CD4-positive, alpha-beta memory T cell (primary cell): ENCODE measurements at places on chromosomes 2 and 18.

DNA sequence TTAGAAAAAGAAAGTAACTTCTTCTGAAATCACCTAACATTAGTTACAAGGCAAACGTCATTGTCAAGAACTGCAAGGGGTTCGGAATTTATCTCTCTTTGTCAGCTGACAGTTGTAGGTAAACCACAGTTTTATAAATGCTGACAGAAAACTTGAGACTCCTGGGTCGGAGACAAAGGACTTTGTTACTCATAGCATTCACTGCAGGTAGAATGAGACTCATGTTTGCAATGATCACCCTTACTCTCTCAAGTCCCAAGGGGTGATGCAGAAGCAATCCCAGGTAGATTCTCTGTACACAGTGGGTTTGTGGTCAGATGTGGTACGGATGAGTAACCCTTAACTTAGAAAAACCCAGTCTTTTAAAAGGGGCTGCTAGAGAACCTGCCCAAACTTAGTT lies 757.8 kb downstream of the TRIB2 start:
- no peak for DNase-seq

DNA sequence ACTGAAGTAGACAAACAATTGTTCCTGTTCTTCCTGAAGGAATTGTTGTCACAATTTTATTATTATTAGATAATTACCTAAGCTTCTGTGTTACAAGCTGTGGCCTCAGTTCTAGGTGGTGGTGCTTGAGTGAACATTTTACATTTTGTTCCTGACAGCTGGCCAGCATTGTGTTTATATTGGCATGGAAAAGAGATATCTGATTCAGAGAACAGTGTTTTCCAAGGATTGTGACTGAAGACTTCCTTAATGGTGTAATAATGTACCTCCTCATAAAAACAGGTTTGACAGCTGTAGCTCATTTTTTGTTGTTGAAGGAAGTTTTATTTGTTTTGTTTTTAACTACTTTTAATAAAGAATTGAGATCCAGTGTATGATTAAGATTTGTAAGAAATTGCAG lies 95.2 kb downstream of the EPB41L5 start:
- no peak for DNase-seq

- no peak for DNase-seq
Observed at GRCh38 chr2:109468893-109469292, 144.9 kb downstream of the SEPTIN10 start.

GRCh38 chr18:51668607-51669006 lies 471.1 kb upstream of the MEX3C start:
- DNase-seq: no peak

DNA sequence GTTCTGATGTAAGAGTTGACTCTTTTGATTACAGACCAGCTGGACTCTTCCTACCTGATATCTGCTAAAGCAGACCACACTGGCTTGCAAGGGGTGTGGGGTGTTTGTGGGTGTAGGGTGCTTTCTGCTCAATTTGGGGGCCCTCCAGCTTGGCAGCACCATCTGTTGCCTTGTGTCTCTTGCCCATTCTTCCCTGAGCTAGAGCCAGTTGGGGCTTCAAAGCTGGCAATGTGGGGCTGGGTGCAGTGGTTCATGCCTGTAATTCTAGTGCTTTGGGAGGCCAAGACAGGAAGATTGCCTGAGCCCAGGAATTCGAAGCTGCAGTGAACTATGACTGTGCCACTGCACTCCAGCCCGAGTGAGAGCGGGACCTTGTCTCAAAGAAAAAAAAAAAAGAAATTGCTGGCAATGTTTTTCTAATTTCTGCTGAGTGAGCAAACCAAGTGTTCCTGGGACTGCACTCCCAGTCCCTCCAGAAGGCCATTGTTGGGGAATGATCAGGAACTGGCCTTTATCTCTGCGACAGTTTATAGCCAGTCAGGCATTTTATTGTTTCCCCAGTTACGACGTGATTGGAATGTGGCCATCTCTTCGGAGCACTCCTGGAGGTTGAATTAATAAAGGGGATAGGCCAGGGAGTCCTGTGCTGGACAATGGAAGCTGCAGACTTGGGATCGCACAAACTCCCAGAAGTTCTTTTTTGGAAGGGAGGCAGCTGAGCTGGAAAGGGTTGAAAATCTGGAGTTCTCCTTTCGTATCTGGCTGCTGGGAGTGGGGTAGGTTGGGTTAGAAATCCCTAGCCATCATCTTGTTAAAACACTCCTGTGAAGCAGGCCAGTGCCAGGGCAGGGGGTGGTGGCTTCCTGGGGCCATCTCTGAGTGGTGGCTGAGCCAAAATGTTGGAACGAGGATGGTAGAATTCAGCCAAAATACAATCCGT lies 57.2 kb downstream of the LIPG start:
- DNase-seq: no peak

DNA sequence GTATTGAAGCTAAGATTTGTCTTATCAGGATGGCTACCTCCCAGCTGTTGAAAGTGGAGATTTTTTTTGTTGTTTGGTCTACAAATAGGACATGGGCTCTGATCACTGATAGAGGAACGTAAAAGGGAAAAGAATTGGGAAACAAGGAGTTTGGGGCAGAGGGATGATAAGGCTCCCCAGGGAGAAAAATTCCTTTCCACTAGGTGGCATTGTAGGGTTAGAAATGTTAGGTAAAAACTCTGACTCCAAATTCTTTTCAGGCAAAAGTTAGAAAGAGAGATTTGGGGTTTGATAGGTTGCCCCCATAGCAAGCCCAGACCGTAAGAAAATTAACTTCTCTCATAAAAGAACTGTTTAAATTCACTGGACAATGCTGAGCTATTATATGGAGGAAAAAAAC lies 19.8 kb downstream of the CMPK2 start:
- DNase-seq: no peak

GRCh38 chr2:114526841-114527240 lies 84.4 kb downstream of the DPP10 start:
- DNase-seq: no peak

DNA sequence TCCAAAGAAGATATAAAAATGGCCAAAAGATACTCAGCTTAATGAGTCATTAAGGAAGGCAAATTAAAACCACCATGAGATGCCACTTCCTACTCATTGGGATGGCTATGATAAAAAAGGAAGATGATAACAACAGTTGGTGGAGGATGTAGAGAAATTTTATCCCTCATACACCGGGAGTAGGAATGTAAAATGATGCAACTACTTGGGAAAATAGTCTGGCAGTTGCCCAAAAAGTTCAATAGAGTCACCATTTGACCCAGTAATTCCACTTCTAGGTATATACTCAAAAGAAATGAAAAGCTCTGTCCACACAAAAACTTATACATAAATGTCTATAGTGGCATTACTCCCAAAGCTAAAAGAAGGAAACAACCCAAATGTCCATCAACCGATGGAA lies 10.1 kb upstream of the SULT1C2 start:
- DNase-seq: no peak

DNA sequence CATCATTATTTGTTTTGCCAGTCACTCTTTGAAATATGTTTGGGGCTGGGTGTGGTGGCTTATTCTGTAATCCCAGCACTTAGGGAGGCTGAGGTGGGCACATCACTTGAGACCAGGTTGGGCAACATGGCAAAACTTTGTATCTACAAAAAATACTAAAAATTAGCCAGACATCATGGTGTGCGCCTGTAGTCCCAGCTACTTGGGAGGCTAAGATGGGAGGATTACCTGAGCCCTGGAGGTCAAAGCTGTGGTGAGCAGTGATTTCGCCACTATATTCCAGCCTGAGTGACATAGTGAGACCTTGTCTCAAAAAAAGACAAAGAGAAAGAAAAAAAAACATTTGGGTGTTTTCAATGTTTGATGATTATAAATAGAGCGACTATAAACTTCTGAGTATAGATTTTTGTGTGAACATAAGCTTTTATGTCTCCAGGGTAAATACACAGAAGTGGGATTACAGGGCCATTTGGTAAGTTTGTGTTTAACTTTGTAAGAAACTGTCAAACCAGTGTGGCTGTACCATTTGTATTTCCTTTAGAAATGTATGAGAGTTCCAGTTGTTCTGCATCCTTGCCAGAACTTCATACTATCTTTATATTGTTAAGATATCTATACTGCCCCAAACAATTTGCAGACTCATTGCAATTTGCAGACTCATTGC lies 15.8 kb downstream of the BIRC6 start:
- DNase-seq: no peak

GRCh38 chr2:196967116-196967515 lies 40.6 kb upstream of the PGAP1 start:
- no peak for DNase-seq

- no peak for DNase-seq
Observed at GRCh38 chr18:34153711-34154110, 71.0 kb downstream of the NOL4 start.

- no peak for DNase-seq
Observed at GRCh38 chr2:59540864-59541263, 1012.6 kb downstream of the BCL11A start.

DNA sequence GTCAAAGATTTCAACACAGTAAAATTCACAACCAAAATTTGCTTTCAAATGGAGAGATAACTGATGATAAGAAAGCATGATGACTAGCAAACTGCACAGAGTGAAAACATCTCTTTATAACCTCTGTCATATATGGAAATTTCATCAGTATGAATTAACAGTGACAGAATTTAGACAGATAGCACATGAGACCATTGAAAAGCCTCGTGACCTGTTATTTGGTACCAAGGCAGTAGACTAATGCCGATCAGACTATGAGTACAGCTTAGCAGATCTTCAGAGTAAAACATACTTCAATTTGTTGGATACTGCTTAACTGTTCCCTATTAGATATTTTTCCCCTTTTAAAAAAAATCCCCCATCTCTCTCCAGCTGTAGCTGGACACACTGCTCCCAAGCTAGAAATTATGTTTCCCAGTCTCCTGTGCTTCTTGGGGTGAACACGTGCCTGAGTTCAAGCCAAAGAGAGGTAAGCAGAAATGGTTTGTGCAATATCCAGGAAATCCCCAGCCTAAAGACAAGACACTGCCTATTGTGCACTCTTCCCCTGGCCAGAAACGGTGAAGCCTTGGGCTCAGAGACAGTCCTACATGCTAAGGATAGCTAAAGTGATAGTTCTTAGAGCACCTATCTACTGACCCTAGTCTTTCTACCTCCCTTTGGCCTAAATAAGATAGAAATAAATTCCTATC lies 256.1 kb downstream of the NCKAP5 start:
- DNase-seq: no peak
